ENCODE measurements at places on chromosomes 11 and 22.

DNA sequence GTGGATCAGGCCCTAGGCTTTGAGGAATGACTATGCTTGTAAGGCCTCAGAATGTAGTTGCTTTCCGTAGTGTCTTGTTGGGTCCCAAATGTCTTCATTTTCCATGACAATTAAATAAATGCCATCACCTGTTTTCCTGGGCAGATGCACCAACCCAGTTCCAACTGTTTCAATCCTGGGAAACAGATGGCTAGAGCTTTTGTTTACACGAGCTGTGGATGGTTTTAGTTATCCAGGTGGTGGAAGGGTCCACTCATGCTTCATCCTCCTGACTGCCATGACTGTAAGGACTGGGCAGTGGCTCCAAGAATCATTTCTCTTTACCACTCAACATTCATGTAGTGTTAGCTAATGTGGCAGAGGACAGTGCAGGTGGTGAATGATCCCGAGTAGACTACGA lies 8.6 kb downstream of the RCN1 start:
- DNase-seq = no peak

DNA sequence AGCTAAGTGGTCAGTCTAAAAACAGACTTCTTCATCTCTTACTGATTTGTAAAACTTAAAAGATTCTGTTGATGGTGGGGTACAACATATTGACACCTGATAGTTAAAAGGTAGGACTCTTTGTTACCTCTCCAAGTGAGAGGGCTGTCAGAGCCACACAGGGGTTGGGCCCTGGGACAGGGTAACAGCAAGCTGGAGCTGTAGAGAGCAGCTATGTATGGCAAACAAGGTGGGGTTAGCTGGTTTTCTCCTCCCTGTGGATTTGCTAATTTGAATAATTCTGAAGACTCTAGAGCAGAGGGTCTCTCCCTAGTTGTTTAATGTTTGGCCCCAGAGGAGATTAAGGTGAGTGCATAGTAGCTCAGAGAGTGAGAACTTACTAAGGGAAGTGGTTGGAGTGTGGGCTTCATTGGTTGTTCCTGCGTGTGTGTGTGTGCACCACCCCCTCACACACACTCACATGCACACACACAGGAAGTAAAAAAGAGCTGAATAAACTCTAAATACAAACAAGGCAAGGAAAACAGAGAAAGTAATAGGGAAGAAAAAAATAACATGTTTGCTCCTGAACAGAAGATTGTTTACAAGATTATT lies 9.2 kb upstream of the GAS2 start:
- DNase-seq = no peak

DNA sequence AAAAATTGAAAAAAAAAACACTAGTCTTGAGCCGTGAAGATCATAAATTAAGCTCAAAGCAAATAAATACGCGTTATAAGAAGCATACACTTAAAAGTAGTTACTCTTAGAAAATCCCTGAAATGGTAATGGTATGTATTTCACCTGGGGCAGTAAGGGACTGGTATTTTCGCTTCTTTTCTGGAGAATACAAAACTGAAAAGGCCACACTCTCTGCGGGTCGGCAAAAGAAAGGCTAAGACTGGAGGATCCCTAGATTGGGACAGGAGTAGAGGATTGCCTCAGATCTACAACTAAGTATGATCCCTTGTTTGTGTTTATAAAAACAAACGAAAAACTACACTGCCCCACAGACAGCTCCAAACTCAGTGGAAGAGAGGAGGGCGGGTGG lies 617 bp downstream of the TSG101 start:
- DNase-seq = no peak

GRCh38 chr22:40628354-40629042 lies 8.0 kb downstream of the MRTFA start:
- DNase-seq = no peak

DNA sequence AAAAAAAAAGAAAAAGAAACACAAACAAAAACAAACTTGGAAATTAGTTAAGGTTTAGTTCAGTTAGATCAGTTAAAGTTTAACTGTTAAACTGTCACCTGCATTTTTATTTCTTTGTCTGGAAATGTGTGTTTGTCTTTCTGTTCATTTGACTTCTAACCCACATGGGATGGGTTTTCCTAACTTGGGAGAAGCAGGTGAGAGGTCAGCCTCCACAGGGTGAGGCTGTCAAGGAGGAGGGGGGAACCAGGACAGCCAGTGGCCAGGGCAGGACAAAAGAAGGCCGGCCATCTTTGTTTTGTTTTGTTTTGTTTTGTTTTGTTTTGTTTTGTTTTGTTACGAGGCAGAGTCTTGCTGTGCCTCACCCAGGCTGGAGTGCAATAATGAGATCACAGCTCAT lies 13.4 kb upstream of the GCAT start:
- DNase-seq = no peak

DNA sequence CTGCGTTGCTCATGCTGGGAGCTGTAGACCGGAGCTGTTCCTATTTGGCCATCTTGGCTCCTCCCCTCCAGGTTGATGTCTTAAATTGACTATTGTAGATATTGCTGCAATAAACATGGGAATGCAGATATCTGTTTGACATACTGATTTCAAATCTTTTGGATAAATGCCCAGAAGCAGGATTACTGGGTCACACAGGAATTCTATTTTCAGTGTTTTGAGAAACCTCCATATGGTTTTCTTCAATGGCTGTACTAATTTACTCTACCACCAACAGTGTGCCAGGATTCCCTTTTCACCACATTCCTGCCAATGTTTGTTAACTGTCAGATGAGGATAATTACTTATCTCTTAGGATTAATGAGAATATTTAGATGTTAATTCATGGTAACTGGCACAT lies 467.0 kb downstream of the LUZP2 start:
- DNase-seq = no peak
